ENCODE measurements at places on chromosomes 1 and 21.

DNA sequence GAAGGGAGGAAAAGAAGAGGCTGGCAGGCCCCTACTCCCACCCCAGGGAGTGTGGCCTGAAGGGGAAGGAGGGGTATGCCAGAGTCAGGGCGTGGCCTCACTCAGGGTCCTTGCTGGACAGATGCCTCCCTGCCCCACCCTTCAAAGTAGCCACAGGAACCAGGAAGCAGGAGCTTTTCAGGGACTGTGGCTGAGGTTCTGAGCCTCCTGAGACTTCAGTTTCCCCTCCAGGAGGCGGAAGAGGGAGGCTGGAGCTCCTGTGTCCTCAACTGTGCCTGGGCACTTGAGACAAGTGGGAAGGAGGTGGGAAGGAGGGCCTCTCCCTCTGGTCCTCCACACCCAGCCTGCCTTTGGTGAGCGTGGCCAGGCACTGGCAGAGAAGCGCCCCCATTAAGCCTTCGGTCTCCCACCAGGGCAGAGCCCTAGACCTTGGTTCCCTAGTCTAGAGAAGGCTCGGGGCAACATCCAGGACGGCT lies 5.3 kb downstream of the CELSR2 start:
- no peak for DNase-seq

- DNase-seq: no peak
Observed at GRCh38 chr1:51627672-51628071, 10.8 kb downstream of the OSBPL9 start.

DNA sequence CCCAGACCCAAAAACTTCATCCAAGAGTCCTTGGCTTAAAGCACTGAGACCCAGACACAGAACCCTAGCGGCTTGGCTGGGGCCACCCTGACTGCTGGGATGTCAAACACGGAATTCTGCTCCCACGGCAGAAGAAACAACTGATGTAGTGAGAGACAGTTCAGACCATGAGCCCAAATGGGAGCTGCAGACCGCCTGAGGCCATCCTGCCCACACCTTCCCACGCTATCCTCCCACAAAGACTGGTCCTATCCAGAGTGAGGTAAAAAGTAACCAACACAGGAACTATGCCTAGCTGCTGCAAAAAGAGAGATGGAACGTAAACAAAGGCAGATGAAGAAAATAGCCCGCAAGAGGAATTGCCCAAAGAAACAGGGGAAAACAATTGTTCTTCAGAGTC lies 203.3 kb downstream of the PTPRU start:
- DNase-seq: no peak

GRCh38 chr1:17002524-17002902 lies 9.2 kb downstream of the ATP13A2 start:
- DNase-seq: no peak

DNA sequence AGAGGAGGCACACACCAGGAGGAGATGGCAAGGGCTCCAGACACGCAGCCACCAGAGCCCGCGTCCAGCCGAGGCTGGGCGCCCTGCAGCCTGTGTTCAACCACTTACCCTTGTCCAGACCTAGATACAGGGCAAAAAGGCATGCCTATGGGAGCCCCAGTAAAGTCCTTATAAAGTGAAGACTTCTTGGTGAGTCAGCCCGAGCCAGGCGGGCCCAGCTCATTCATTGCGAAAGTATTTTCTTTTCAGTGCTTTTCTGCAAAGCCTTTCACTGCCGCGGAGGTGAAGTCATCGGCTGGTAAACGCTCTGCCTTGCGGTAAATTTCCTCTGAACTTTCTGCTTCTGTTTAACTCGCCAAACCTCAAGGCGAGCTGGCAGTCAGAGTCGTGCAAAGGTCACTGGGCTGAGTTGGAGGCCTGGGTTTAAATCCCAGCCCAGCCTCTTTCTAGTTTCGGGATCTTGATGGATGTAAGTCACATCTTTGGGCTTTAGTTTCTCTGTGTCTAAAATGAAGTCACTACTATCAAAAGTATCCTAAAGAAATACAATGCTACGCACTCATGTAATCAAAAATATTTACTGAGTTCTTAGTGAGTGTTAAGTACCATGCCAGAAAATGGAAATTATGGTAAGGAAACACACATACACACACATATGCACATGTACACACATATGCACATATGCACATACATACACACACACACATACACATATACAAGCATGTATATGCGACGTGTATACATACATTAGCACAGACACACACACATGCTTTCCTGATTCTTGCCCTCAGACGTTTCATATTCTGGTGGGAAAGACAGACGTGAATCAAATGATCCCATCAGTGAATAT lies 54.7 kb upstream of the IFFO2 start:
- peak; percentile 75 for DNase-seq

GRCh38 chr1:64473367-64473766 lies 3.4 kb downstream of the CACHD1 start:
- no peak for DNase-seq

- no peak for DNase-seq
Observed at GRCh38 chr1:17292299-17293160, 15.5 kb upstream of the PADI4 start.

DNA sequence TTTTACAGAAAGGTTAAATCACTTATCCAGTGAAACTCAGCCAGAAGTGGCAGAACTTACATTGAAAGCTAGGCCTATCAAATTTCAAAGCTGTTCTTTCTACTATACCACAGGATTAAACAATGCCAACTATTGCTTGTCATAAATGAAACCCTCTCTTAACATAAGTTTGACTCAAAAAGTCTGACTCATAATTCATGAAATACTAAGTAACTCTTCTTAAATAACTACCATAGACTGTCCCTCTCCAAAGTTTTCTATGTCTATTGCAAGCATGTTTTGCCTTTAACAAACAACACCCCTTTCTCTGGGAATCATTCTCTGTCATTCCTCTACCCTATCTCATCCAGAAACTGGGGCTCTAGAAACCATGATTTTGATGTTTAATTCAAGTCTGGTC lies 109.5 kb upstream of the UBE2U start:
- no peak for DNase-seq

GRCh38 chr1:184646824-184647223 lies 107.8 kb downstream of the EDEM3 start:
- DNase-seq: no peak

- no peak for DNase-seq
Observed at GRCh38 chr1:76153841-76154205, 79.3 kb downstream of the ST6GALNAC3 start.

- no peak for DNase-seq
Observed at GRCh38 chr21:37994211-37994610, 78.0 kb upstream of the KCNJ6 start.

GRCh38 chr1:172679000-172679772 lies 20.3 kb downstream of the FASLG start:
- DNase-seq: no peak

- DNase-seq: no peak
Observed at GRCh38 chr21:38670861-38671260, 134.9 kb upstream of the ETS2 start.

DNA sequence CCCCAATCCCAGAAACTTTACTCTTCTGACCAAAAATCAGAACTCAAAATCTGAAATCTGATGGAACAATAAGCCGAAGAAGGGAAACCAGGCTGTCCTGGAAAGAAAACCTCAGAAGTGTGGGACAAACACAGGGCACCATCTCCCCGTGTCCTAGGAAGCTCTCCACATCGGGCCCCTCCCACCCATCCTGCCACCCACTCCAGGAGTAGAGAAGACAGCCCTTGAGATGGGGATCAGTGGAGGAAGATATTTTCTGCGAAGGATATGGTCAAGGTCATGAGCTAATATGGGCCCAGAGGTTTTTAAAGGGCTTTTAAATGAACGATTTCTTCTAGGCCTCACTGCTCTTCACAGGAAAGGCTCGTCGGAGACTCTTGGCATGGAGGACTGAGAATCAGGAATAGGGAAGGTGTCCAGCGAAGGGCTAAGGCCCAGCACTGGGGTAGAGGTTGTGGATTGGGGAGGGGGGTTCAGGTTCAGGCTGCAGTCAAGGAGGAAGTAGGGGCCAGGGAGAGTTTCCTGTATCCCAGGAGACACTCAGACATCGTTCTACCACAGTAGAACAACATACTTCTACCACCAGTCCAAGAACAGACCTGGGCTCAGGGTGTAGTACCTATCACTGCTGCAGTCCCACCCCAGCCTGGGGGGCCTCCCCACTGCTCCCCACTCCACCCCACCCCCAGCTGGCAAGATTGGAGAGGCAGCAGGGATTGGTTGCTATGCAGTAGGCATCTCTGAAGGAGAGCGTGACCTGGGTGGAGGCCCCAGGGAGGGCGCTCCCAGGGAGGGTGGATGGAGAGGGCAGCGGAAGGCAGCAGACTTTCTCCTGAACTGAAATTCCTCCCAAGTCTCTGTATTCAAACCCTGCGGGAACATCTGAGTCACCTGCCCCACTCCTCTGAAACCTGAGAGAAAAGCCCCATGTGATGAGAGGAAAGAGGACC lies 1.2 kb upstream of the S100A5 start:
- DNase-seq: no peak

GRCh38 chr1:39987869-39988268 lies 32.9 kb downstream of the MFSD2A start:
- DNase-seq: no peak

- DNase-seq: no peak
Observed at GRCh38 chr1:186059311-186059710, 315.7 kb downstream of the TPR start.

DNA sequence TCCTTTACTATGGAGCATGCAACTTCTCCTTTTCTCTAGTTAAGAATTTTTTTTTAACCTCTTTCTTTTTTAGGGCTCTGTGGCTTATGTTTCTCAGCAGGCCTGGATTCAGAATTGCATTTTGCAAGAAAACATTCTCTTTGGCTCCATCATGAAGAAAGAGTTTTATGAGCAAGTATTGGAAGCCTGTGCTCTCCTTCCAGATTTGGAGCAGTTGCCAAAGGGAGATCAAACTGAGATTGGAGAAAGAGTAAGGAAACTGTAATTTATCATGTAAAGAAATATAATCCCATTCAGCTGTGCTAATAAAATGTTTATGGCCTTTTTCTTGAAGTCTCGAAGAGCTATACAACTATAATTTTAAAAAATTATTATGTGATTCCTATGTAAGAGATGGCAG lies 70.1 kb downstream of the HSPA13 start:
- DNase-seq: no peak

GRCh38 chr1:66642992-66643391 lies 109.0 kb downstream of the SGIP1 start:
- DNase-seq: no peak

DNA sequence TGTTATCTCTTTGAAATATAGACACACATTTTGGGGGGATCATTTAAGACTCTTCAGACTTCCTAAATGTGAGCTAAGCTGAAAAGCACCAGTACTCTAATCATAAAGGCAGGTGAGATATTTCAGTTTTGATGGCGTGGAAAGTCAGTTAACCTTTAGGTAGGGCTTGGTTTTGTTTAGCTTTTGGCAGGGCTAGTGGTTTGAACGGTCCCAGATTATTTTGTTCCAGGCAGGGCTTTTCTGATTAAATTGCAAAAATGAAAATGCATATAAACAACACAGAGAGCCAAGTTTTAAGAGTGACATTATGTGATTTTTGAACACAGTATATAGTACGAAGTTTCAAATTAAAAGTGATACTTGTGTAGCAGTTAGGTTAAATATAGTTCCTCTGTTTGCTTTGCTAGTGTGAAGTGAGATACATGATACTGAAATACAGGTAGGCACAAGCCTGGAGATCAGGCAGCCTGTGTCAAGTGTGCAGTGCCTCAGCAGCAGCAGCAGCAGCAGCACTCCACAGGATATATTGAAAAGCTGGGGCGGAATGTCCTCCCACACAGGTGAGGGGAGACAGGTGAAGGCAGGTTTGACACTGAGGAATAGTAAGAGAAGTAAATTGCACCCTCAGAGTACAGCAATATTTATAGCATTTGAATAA lies 47.4 kb downstream of the CAMTA1 start:
- no peak for DNase-seq

- DNase-seq: no peak
Observed at GRCh38 chr21:24514081-24514733, 1093.1 kb downstream of the MRPL39 start.

DNA sequence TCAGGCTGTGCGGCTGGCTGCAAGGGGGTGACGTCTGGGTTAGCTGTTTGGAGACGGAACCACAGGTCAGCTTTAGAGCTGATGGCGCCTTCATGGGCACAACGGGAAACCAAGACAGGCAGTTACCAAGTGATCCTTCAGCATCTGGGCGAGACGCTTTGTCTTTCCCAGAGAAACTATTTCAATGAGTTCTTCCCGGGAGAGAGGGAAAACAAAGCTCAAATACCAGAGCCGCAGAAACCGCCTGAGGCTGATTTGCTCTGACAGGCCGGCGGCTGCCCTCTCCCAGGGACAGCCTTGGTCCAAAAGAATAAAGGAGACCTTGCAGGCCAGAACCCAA lies 76.5 kb downstream of the CD58 start:
- DNase-seq: no peak

DNA sequence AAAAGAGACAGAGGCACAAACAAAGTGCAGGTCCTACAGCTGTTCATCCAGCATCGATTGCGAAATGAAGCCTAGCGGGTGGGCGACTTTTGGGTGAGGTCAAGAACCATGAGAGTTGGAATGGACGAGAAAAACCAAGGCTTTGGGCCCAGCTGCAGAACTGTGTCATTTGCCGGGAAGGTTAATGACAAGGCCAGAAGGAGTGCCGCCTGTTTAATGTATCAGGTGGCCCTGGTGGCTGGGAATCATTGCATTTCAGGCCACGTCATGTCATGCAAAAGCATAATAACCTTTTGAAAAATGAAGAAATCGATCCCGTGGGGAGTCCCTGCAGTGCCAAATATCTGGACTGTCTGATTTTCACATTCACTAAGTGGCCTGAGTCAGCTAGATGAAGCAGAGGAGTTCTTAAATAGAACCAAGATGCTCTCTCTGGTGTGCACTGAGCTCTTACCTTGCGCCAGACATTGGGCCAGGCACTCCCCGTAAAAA lies 8.1 kb upstream of the RCC2 start:
- no peak for DNase-seq

GRCh38 chr1:10693497-10694273 lies 102.8 kb downstream of the CASZ1 start:
- DNase-seq: peak; percentile 51

GRCh38 chr1:38009088-38009840 lies 3.3 kb upstream of the UTP11 start:
- peak; percentile 58 for DNase-seq

GRCh38 chr1:182368903-182369302 lies 22.7 kb downstream of the GLUL start:
- no peak for DNase-seq

GRCh38 chr21:45997495-45998275 lies 16.1 kb downstream of the COL6A1 start:
- DNase-seq: no peak

DNA sequence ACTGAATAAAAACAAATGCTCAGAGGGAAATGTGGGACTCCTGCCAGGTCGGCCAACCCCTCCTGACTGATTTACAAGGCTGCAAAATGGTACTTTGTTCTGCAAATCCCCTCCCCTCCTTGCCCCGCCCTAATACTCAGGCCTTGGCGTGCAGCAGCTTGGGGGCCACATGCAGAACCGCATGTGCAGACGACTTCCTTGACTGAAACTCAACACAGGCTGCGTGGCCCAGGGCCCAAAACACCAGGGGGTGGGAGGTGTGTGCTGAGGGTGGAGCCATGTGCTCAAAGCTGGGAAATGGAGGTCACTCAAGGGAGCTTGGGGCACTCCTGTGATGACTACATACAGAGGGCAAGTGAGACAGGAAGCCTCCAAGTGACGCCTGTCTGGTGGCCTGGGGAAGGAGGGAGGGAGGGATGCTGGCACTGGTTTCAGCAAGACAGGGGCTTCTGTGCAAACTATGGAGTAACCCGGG lies 87.2 kb downstream of the MRPL37 start:
- peak; percentile 76 for DNase-seq
